ENCODE measurements at places on chromosomes 3 and 15. TPM values are rescaled to one million over a fixed set of nuclear protein-coding genes. Genes with fewer than 3 reads are reported as not detected.

GHSR gene
- not detected for total RNA-seq

PAQR5 gene
- 6.5 TPM for total RNA-seq

BFSP2 gene
- not detected for total RNA-seq

TMEM207 gene
- total RNA-seq: not detected

MYRIP gene
- total RNA-seq: 4.8 TPM

RASL12 gene
- 32.8 TPM for total RNA-seq

C2CD4B gene
- total RNA-seq: 2.8 TPM

DNASE1L3 gene
- total RNA-seq: 6.1 TPM

ANKRD34C gene
- not detected for total RNA-seq

STAB1 gene
- 191 TPM for total RNA-seq

FAM3D gene
- total RNA-seq: 41.3 TPM

ZKSCAN7 gene
- 10.8 TPM for total RNA-seq

CPNE9 gene
- 0.29 TPM for total RNA-seq

GOLGA6A gene
- not detected for total RNA-seq

RAD51 gene
- total RNA-seq: 0.68 TPM

CHD2 gene
- total RNA-seq: 193 TPM

CYP1A1 gene
- not detected for total RNA-seq

DUT gene
- 84.7 TPM for total RNA-seq

GOLGA8G gene
- total RNA-seq: not detected

TMEM40 gene
- total RNA-seq: 63.3 TPM

HTR3E gene
- total RNA-seq: not detected

MNS1 gene
- 1.1 TPM for total RNA-seq

SLC51A gene
- not detected for total RNA-seq

TRIP4 gene
- 31.7 TPM for total RNA-seq

ATP13A5 gene
- not detected for total RNA-seq

SCG5 gene
- 0.81 TPM for total RNA-seq

GOLGA6D gene
- not detected for total RNA-seq

ZNF385D gene
- 28.5 TPM for total RNA-seq

ITGB5 gene
- total RNA-seq: 57.7 TPM

DISP2 gene
- 0.60 TPM for total RNA-seq

LMAN1L gene
- not detected for total RNA-seq
